ENCODE measurements at places on chromosomes 4 and X.

GRCh38 chrX:8403988-8404387, 60.6 kb upstream of the VCX3B start:
- no peak for DNase-seq

DNA sequence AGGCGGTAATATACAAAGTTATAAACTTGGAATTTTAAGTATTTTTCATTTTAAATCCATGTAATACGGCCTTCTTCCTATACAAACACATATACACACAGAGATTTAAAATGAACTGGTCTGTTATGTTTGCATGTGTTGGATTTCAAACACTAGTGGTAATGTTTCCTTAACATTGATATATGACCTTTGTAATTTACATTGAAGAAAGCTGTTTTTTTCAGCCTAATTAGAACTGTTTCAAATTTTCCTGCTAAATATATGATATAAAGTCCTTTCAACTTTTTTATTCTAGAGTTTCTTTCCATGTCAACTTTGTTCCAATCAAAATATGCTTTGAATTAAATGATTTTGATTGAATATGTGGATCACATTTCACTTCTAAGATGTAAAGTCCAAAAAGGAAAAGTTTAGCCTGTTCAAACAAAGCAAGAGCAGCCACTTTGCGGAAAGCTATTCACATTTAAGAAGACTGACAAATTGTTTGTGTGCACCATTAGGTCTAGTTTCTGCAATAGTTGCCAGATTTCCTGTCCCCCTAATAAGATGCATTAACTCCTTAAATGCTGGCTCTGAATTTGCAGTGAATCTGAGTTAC, 226.0 kb upstream of the MAB21L2 start:
- no peak for DNase-seq

- no peak for DNase-seq
Observed at GRCh38 chr4:69126024-69126423, 29.8 kb downstream of the UGT2B7 start.

- no peak for DNase-seq
Observed at GRCh38 chr4:113637823-113638561, 123.5 kb downstream of the CAMK2D start.

- no peak for DNase-seq
Observed at GRCh38 chrX:40521868-40522450, 58.8 kb upstream of the ATP6AP2 start.

GRCh38 chr4:41579526-41579925, 41.6 kb downstream of the LIMCH1 start:
- DNase-seq, result no peak

DNA sequence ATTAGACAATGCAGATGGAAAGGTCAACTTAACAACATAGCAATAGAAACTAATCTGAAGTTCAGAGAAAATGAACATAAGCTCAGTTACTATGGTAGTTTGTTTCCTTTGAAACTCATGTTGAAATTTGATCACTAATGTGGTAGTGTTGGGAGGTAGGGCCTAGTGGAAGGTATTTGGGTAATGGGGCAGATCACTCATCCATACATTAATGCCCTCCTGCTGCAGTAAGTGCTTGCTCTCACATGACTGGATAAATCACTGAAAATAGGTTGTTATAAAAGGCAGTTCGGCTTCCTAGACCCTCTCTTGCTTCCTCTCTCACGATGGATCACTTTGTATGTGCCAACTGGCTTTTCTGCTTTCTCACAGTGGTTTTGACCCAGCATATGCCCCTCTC, 567.4 kb upstream of the GALNT7 start:
- DNase-seq, result no peak

DNA sequence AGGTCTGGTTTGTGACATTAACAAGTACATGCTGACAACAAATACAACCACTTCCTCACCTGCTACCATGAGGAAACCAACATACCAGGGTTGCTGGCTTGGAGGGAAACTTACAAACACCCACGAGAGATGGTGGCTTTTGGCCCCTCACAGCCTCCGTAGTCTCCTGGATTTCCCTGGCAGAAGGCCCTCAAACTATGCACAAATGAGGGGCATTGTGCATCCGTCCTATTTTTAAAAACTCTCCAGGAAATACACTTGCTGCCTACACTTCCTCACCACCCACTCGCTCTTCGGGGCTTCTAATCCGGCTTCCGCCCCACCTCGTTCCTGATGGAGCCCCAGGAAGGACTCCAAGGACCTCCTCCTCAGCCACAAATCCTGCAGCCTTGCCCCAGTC, 355.0 kb upstream of the GATB start:
- no peak for DNase-seq

DNA sequence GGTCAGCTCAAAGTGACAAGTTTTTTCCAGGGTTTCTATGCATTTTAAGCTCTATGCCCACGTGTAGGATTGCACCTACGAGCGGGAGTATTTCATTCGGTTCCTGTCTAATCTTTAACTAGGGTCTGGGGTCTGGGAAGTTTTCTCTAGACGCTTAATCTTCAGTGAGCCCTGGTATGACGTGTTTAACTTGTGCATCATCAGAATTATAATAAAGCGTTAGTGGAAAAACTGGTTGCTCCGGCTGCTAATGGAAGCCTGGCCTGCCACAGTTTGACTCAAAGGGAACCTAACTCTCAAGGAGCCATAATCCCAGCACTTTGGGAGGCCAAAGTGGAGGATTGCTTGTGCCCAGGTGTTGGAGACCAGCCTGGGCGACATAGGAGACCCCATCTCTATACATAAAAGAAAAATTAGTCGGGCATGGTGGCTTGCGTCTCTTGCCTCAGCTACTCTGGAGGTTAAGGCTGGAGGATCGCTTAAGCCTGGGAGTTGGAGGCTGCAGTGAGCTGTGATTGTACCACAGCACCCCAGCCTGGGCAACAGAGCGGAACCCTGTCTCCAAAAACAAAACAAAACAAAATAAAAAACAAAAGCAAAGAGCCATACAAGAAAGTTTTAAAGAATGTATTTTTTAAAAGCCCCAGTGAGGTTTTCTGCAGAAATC, 30.2 kb downstream of the ARSD start:
- no peak for DNase-seq

- peak; percentile 43 for DNase-seq
Observed at GRCh38 chrX:74613370-74614092, 893 bp downstream of the RLIM start.

- DNase-seq, result peak; percentile 75
Observed at GRCh38 chr4:129362691-129363274, 266.8 kb downstream of the C4orf33 start.

GRCh38 chr4:130738233-130738632, 1642.3 kb downstream of the C4orf33 start:
- no peak for DNase-seq

GRCh38 chr4:47065051-47065481, 33.7 kb downstream of the GABRB1 start:
- no peak for DNase-seq

- no peak for DNase-seq
Observed at GRCh38 chrX:2384486-2384885, 116.3 kb downstream of the DHRSX start.

DNA sequence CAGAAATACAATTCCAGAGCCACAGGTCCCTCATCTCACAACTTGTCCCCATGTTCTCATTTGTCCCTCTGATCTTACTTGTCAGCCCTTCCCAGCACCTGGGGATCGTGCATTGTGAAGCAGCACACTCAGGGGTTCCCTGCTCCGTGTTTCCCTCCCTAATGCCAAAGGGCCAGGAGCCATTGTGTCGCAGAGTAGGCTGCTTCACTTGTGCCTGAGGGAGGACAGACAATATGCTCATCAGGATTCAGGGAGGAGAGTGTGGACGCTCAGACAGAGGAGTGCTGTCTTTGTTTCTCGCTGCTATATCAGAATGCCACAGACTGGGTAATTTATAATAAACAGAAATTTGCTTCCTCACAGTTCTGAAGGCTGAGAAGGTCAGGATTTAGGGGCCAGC, 315.3 kb downstream of the TRIML1 start:
- DNase-seq, result no peak

- DNase-seq, result no peak
Observed at GRCh38 chr4:168917138-168917779, 92.8 kb downstream of the CBR4 start.

- DNase-seq, result no peak
Observed at GRCh38 chr4:150384249-150384648, 197.7 kb upstream of the MAB21L2 start.

DNA sequence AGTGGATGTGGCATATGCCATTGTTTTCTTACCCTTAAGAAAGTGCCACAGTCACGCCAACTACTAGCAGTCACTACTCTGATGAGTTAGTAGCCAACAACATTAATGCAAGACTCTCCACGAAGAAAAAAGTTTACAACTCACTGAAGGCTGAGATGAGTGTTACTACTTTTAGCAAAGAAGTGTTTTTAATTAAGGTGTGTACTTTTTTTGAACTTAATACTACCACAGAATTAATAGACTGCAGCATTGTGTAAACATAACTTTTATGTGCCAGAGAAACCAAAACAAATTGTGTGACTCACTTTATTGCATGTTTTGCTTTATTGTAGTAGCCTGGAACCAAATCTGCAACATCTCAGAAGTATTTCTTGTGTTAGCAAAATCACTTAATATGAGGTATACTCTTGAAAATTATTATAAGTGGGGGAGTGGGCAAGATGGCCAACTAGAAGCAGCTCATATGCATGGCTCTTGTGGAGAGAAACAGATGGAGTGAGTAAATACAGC, 2.2 kb upstream of the UGT2B4 start:
- DNase-seq, result no peak

DNA sequence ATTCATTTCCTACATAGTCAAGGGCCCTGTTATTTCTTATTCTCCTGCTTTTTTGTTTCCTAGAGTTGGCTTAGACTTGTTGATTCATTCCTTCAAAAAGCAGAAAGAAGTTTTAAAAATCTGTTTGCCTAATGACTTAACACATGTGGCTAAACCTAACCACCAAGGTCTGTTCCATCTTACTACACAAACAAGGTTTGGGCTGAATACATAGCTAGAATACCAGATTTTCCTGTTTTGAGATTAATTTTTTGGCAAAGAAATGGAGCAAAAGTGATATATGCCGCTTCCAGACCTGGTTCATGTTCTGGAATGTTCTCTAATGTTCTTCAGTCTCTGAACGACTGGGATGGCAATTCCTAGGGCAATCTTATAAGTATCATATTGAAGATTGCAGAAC, 7.4 kb upstream of the CAMK2D start:
- DNase-seq, result no peak

DNA sequence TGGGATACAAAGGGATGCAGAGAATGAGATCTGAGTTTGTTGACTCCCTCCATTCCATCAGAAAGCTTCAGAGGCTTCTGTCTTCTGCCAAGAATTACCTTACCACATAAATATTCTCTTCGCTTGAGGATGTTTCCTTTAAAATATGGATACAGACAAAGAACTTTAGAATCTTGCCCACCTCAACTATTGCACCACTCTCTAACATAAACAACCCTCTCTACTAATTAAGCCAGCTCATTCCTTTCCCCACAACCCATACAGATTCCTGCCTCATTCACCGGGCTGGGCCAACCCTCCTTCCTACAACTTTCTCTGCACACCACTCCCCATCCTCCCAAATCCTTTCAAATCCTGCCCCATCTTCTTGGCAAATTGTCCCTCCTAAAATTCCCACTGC, 315.8 kb downstream of the RAB28 start:
- no peak for DNase-seq

GRCh38 chrX:136711147-136711546, 63.2 kb downstream of the CD40LG start:
- peak; percentile 17 for DNase-seq

GRCh38 chr4:148814030-148814429, 371.8 kb upstream of the NR3C2 start:
- no peak for DNase-seq

DNA sequence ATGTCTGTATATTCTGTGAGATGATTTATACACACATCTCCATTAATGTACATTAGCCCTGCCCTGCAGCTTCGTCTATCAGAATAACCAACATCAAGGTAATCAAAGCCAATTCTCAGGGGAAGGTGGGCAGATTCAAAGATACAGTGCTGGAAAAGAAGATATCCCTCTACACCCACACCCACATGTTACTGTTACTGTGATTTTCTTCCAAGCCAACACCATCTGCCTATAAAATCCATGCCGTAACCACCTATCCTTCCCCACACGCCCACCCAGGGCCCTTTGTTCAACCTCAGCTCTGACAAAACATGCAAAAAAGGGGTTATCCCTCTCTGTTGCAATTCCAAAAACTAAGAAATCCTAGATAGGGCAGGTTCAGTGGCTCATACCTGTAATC, 20.0 kb downstream of the OPHN1 start:
- DNase-seq, result no peak

- no peak for DNase-seq
Observed at GRCh38 chr4:158333820-158334219, 123.5 kb downstream of the TMEM144 start.

DNA sequence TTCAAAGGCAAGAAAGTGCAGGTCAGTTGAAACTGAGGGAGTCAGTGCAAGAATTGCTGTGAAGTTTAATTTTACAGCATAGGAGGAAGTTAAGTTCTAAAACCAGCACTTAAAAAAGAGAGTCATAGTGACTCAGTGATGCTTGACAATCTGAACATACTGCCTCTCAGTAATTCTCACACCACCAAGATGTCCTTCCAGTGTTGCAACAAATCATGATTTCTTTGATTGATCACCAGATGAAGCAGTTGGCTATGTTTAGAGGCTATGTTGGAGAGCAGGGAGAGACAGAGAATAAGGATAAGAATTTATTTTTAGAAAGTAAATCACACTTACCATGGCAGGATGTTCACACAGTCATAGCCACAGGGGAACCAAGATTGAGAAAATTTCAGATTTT, 13.2 kb downstream of the TRIM2 start:
- DNase-seq, result no peak

- DNase-seq, result peak; percentile 77
Observed at GRCh38 chr4:24394041-24394440, 190.3 kb downstream of the DHX15 start.

- no peak for DNase-seq
Observed at GRCh38 chr4:145788755-145789154, 108.8 kb downstream of the C4orf51 start.

- DNase-seq, result no peak
Observed at GRCh38 chr4:25993395-25994185, 79.6 kb downstream of the SMIM20 start.

- no peak for DNase-seq
Observed at GRCh38 chr4:109645874-109646710, 57.2 kb downstream of the CASP6 start.

- DNase-seq, result no peak
Observed at GRCh38 chrX:130869239-130869638, 33.8 kb downstream of the ENOX2 start.

- DNase-seq, result no peak
Observed at GRCh38 chrX:66200050-66200664, 36.1 kb downstream of the HEPH start.

DNA sequence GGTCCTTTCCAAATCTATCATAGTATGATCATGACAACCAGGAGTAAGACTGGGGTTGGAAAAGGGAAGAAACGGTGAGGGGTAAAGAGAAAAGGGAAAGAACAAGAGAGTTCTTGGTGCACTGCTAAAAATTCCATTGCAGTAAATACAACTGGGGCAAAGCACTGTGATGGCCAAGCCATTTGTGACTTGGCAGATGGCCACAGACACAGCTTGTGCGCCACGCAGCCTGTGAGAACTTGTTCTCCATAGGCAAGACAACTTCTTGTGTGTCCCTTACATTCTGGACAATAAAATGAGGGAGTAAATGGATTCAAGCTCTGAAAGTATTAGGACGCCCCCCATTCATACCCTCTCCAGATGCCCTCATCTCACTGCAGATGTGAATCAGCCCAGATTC, 10.9 kb downstream of the MFAP3L start:
- no peak for DNase-seq
